Fibroblast of lung (primary cell): ENCODE measurements at places on chromosomes 7 and 10. TPM values are rescaled to one million over a fixed set of nuclear protein-coding genes. Genes with fewer than 3 reads are reported as not detected.
A peak's percentile ranks its signal among the peaks of the same experiment; 100 is the strongest.

- no peak for DNase-seq
Observed at GRCh38 chr7:30027740-30028215, 434 bp upstream of the PLEKHA8 start.

- no peak for DNase-seq
Observed at GRCh38 chr10:56745490-56745889, 384.4 kb upstream of the ZWINT start.

DNA sequence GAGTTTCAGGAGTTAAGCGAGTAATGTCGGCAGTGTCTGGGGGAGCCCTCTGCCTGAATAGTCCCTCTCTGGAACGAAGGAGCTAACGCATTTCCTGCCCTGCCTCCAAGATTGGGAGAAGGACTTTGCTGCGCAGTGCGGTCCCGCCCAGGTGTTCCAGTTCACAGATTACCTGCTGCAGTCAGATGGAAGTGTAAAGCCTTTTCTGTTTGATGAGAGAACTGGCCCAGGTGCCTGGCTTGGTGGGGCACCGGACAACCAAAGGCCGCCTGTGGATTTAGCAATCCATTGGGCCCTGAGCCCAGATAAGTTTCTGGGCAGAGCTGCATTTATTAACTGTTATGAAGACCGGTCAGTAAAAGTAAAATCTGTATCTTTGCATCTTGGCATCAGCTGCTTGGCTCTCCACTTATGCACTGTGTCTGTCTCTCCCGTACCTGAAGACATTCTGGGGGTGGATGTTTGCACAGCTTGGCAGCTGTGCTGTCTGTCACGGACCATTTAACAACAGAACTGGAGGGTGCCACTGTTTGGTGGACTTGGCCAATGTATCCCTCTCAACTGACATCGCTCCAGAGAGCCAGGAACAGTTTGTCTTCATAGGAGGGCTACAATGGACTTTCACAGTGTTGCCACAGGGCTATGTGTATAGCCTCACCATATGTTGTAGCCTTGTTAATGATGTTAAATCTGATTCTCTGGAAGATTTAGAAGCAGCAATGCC is 654.7 kb upstream of the ZWINT start:
- DNase-seq = no peak

DNA sequence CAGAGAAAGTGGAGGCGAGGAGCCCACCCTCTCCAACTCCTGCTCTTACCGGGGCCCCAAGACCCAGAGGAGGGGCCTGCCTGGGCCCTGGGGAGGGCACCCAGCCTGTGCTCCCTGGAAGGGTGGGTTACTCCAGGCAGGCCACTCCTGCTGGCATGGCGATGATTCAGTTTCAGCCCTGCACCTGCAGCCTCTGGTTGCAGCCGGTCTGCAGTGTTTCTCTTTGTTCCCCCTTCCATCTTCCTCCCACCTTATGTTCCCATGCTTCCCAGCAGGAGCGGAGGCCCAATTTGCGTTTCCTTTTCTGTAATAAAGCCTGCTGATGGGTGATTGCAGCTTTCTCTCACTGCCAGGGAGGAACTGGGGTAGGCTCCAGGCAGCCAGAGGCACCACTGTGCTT is 53.2 kb upstream of the FAM20C start:
- no peak for DNase-seq

DNA sequence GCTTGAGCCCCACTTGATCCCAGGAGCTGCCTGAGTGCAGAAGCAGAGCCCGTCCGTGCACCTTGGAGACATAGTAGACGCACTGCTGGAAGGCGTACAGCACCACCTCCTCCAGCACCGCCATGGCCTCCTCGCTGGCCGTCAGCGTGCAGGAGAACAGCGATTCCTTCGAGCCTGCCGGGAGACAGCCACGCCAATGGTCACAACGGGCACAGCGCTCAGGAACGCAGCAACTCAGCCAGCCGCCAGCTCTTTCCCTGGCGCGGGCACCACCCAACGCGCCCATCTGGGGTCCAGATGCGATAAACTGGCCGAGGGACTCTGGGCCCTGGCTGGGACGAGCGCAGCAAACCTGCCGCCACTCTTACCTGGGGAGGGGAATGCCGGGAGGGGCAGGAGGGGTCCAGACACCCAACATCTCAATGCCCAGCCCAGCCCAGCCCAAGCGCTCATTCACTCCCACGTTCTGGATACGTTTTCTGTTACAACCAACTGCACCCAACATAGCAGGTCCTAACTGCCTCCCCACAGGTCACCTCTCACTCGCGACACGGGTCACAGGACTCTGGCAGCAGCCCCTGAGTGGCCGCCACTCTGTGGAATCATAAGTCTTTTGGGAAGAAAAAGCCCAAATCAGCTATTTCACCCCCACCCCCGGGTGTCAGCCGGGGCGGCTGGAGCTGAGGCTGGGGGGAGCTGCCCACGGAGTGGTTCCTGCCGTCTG is 41.9 kb downstream of the AP5Z1 start:
- DNase-seq = no peak

- no peak for DNase-seq
Observed at GRCh38 chr7:105963038-105963667, at the start of gene CDHR3. CDHR3 (plus strand) TSS chr7:105963264; CDS start chr7:105963319, 55 bp downstream.

DNA sequence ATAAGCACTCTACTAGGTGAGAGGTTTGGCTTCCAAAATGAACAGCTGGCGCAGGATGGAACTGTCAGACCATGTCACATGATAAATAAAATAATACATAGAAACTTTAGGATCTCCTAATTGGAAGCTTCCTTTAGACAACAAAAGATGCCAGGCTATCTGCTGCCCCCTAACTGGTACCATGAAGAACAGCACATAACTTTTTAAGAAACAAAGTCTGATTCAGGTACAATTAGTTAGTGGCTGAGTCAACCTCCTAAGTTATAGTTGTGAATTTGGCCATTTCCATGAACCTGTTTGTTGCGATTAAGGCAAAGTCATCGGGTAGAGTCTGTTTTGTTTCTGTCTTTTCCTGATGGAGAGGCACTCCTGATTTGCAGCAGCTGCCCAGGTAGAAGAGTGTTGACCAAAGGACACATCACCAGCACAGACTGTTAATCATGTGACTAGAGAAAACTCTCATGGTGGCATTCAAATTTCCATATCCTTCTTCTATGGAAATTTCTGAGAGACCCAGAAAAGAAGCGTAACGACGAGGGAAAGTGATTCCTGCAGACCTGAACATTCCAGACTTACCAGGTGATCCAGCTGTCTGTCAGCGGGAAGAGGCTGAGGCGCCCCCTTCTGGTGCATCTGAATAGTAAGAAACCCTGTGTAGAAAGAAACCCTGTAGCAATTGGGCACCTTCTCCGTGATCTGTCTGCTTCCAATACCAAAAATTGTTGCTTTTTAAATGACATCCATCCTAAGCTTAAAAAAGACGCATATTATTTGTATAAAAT is 8.6 kb upstream of the INHBA start:
- DNase-seq = peak; percentile 33

DNA sequence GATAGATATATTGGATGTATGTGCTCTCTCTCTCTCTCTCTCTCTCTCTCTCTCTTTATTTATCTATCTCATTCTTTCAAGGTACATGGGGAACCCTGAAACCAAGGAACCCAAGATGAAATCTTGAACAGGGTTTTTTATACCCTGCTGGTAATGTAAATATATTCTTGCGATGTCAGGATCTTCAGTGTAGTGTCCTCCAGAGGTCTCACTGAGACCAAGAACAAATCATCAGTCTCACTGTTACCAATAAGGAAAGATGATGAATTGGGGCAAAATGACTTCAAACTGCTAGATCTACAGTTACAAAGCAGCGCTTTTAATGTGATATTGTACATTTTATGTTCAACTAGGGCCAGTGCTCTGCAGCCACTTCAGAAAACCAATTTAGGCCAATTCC is 423.5 kb downstream of the ANKRD7 start:
- no peak for DNase-seq

DNA sequence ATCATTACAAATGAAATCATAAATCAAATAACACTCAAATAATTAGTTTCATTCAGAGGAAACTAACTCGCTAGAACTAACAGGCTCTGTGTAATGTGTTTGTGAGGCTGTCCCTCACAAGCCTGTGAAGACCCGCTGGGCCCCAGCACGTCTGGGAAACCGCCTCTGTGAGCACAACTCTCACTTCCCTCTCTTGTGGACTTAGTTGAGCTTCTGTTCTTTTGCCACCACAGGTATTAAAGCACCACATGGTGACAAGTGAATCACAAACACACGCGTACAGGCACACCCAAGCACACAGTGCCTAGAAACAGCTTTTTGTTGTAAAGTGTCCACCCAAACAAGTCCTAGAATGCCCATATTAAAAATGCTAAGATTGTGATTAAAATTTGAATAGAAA is 51.0 kb downstream of the ZNF777 start:
- DNase-seq = no peak

DNA sequence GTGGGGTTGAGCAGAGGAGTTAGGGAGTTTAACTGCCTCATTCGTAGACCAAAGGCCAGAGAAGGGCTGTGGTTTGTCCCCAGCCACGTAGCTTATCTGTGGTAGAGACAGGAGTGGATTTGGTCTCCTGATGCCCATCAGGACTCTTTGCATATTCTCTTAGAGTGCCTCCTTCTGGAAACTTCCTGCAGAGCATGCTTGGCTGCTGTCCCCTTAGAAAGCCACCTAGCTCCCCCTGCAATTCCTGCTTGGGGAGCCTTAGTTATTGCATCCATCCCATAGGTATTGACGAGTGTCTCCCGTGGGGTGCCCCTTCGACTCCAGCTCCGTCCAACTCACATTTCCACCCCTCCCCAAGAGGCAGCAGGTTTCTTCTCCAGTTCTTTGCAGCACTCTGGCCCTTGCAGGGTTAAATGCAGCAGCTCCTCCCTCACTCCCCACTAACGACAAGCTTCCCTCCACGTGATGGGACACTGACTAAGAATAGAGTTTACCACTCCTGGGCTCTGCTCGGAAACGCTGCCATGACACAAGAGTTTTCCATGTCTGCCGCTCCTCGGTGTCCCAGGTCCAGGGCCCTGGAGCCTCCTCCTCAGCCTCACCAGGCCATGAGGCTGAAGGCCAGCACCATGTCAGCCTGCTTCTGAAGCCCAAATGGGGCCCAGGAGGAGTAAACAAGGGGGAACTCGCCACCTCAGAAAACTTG is 147.8 kb upstream of the UNC5B start:
- no peak for DNase-seq

- DNase-seq = peak; percentile 45
Observed at GRCh38 chr7:38105874-38106483, 72.1 kb upstream of the STARD3NL start.

DNA sequence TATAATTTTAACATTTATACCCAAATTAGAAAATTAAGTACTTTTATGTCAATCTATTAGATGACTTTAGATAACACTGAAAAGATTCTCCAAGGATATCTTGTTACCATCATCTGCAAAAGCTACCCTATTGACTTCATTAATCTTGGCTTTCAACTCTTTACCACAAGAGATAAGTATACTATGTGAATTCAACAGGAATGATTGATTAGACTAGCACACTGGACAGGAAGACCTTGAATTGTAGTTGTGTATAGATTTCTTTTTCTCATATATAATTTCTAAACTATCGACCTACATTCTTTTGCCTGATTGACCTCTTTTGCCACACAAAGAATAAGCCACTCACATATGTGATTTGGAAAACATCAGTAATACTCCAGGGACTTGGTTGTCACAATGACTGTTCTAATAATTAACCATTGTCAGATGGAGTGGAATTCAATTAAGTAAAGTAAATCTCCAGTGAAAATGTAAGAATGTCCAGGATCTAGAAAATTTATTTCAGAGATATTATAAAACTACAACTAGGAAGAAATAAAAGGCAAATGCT is 1132.0 kb downstream of the SORCS1 start:
- DNase-seq = no peak

DNA sequence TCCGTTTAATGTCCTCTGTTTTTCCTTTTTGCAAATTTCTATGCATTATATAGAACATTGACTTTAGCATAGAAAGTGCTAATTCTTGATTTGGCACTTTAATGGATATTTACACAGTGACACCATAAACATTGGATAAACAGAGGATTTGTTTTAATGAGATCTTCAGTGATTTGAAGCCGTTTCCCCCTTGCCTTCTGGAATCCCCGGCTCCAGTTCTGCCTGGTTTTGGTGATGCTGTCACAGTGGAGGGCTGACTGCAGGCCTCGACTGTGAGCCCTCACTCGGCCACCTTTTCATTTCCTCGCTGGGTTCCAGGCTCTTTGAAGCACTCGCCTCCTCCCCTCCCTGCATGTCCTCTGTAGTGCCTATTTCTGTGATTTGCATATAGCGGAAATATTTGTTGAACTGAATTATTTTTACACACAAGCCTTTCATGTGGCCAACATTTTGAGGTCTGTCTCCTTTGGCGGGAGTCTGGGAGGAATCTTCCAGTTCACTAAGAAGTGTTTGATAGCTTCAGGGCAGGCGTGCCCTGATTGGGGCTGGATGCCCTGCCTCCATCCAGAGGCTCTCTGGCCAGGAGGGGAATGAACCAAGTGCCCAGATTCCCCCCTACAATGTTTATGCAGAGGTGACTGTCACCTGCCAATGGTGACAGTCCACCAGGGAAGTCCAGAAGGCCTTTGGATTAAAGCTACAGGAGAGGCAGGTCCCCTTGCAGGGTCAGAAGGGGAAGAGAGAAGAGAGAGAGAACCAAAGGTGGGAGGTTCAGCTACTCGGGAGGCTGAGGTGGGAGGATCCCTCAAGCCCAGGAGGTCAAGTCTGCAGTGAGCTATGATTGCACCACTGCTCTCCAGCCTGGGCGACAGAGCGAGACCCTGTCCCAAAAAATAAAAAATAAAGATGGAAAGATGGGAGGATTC is 67.5 kb downstream of the CUX1 start:
- DNase-seq = no peak

DNA sequence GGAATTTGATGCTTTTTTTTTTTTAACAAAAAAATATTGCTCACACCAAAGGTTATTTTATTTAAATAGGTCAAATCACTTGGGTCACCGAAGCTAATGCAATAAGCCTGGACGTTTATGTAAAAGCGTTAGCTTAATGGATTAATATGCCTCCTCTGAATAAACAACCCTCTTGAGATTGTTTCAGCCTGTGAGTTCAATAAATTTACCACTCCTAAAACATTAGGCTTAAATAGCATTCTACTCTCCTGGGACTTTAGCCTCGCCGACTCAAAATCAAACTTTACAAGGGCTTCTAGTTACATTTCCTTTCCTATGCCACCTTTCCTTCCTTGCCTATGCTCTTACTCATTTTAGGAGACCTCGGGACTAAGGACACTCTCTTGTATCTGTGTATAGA is 79.3 kb downstream of the DNAJB9 start:
- no peak for DNase-seq

- DNase-seq = no peak
Observed at GRCh38 chr10:101932183-101932582, 88.6 kb upstream of the KCNIP2 start.

- peak; percentile 57 for DNase-seq
Observed at GRCh38 chr10:62335326-62335725, 38.8 kb upstream of the ZNF365 start.

The NCOA4 gene
- polyA plus RNA-seq = 117 and 140 TPM in 2 replicates

The FGFR2 gene
- polyA plus RNA-seq = 0.05 and 0.10 TPM in 2 replicates

The AOC1 gene
- polyA plus RNA-seq = not detected in 2 replicates

The AEBP1 gene
- polyA plus RNA-seq = 24.1 and 44.4 TPM in 2 replicates

The CALML3 gene
- not detected in 2 replicates for polyA plus RNA-seq
